ENCODE measurements at places on chromosomes 6 and 20.

- DNase-seq: no peak
Observed at GRCh38 chr6:85368631-85369030, 81.3 kb upstream of the NT5E start.

- no peak for DNase-seq
Observed at GRCh38 chr6:128742900-128743299, 140.0 kb upstream of the LAMA2 start.

GRCh38 chr6:29524044-29524443, 35.5 kb downstream of the UBD start:
- DNase-seq: no peak

GRCh38 chr20:17500826-17501225, 30.4 kb downstream of the BFSP1 start:
- no peak for DNase-seq

GRCh38 chr20:33124261-33124660, 43.7 kb upstream of the BPIFA2 start:
- no peak for DNase-seq
